A549 treated with RU486 at 1 μM for 4 hours (cell line): ENCODE measurements at places on chromosomes 4 and X. TPM values are rescaled to one million over a fixed set of nuclear protein-coding genes. Genes with fewer than 3 reads are reported as not detected.

The SMIM10L2A gene
- 0.15 to 0.24 TPM (median 0.19 TPM) in 5 replicates for total RNA-seq

The PHEX gene
- total RNA-seq = 0.24 to 0.43 TPM (median 0.33 TPM) in 5 replicates

The GPC4 gene
- total RNA-seq = not detected in 5 replicates

The TNMD gene
- total RNA-seq = not detected in 5 replicates

The GSPT2 gene
- total RNA-seq = 6.5 to 10.1 TPM (median 8.4 TPM) in 5 replicates

The SLC26A1 gene
- 0.20 to 0.91 TPM (median 0.26 TPM) in 5 replicates for total RNA-seq

The NUDT10 gene
- total RNA-seq = 0.31 to 0.62 TPM (median 0.40 TPM) in 5 replicates

The LNX1 gene
- 0.03 to 0.06 TPM in 2 of 5 replicates, not detected in the others for total RNA-seq

The ITGB1BP2 gene
- 0.65 to 1.1 TPM (median 0.80 TPM) in 5 replicates for total RNA-seq

The TMPRSS11D gene
- not detected in 5 replicates for total RNA-seq

The PACRGL gene
- 11.3 to 16.2 TPM (median 13.2 TPM) in 5 replicates for total RNA-seq

The C1QTNF7 gene
- not detected in 5 replicates for total RNA-seq

The MAGEA3 gene
- 2.5 to 4.6 TPM (median 2.8 TPM) in 5 replicates for total RNA-seq

The GAGE2A gene
- total RNA-seq = not detected in 5 replicates

The TMPRSS11A gene
- not detected in 5 replicates for total RNA-seq

The FRMD7 gene
- not detected in 5 replicates for total RNA-seq

The RNF212 gene
- total RNA-seq = 1.8 to 4.3 TPM (median 2.7 TPM) in 5 replicates

The BTK gene
- 0.08 to 0.37 TPM (median 0.23 TPM) in 5 replicates for total RNA-seq

The UGT2A3 gene
- total RNA-seq = 0.09 to 0.15 TPM (median 0.13 TPM) in 4 of 5 replicates, not detected in the other
